Skin of body (tissue), 3 donors: ENCODE measurements at places on chromosomes 11 and 22. TPM values are rescaled to one million over a fixed set of nuclear protein-coding genes. Genes with fewer than 3 reads are reported as not detected.
A peak's percentile ranks its signal among the peaks of the same experiment; 100 is the strongest.

- DNase-seq: no peak
Observed at GRCh38 chr11:17551347-17552040, 4.4 kb downstream of the OTOG start.

NAALADL1 gene
- total RNA-seq: 9.0 TPM

DNA sequence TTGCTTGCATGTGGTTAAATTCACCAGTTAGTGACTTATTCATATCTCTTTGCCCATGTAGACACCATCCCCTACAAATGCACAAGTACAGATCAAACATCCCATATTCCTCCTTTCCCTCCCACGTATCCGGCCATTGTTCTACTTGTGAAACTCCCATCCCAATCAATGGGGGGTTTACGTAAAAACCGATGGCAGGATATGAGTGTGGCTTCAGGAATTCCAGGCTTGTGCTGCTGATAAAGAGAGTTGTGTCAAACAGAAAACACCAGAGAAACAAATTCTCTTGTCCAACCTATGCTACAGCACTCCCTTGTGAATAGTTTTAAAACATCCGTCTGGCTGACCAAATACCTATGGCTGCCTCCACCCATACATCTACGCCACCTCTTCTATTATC is 15.5 kb downstream of the FLI1 start:
- peak; percentile 45 for DNase-seq

DNA sequence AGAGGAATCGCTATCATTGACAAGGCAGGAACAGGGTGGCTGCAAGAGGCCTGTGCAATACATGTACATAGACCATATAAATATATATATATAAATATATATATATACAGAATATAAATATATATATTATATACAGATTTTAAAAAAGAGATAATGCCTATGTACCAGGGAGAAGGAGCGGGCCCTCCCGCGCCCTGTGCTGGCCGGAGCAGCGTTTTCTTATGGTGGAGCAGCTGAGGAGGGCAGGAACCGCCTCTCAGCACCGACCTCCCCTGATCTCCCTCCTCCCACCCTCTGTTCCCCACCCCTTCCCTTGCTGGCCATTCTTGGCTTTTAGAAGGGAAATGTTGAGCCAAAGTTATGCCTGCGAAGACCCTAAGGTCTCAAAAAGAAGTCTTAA is 31.8 kb downstream of the SCN3B start:
- no peak for DNase-seq

DNA sequence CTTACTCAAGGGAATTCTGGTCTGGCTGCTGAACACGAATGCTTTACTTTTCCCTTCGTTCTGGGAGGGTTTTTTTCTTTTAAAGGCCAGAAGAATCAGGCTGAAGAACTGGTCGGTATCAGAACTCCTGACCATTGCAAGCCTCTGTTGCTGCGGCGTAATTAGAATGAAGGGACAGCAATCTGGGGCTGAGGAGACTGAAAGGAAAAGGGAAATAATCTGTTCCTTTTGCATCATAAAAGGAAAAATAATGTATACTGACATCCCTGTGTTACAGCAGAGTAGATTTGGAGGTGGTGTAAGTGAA is 670 bp downstream of the SC5D start:
- no peak for DNase-seq

VSIG2 gene
- 0.20 TPM for total RNA-seq

GRCh38 chr22:27380855-27381254 is 420.7 kb downstream of the MN1 start:
- no peak for DNase-seq
